Activated CD4-positive, alpha-beta T cell treated with anti-CD3 and anti-CD28 coated beads for 24 hours (primary cell): ENCODE measurements at places on chromosomes 4 and X.

DNA sequence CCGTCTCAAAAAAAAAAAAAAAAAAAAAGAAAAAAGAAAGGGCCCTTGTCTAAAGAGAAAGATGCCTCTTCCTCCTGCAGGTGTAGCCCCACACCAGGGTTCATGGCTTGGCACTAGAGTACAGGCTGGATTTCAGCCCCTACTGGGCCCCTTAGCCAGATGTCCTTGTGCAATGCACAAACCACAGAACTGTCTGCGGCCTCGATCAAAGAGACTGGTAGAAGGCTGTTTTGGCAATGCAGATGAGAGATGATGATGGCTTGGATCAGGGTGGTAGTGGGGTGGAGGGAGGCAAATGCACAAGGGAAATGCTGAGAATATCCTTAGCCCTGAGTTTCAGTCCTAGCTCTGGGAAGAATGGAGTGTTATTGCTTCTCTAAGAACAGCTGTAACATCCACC, 26.5 kb upstream of the TSR2 start:
- DNase-seq = no peak

DNA sequence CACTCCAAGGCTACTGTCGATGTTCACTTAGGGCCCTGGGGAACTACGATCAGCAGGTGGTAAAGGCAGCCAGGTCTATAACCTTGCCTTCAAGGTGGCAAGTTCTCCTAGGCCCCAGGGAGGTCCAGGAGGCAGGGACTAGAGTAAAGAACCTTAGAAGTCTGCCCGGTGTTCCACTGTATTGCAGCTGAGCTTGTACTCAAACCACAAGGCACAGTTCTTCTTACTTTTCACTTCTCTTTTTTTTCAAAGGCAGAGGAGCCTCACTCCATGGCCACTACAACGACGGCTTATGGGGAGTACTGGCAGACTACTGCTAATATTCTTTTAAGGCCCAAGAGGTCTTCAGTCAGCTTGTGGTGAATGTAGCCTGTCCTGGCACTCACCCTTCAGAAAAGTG, 78.8 kb upstream of the GPR174 start:
- DNase-seq = no peak

- DNase-seq = no peak
These were observed at the start of gene LRCH2 for GRCh38 chrX:115233497-115234455. Gene LRCH2, minus strand, starts transcription at chrX:115234096. Its CDS starts 55 bp downstream, at chrX:115234041.

GRCh38 chr4:123706973-123707372, 310.4 kb downstream of the SPRY1 start:
- no peak for DNase-seq

GRCh38 chr4:76651616-76652015, 216.6 kb downstream of the SHROOM3 start:
- no peak for DNase-seq

- DNase-seq = no peak
These were observed 677 bp downstream of the PTPN13 start for GRCh38 chr4:86594559-86595425.

GRCh38 chr4:84750260-84750959, 167.5 kb downstream of the CDS1 start:
- no peak for DNase-seq

GRCh38 chr4:23327120-23327519, 562.7 kb downstream of the PPARGC1A start:
- no peak for DNase-seq

DNA sequence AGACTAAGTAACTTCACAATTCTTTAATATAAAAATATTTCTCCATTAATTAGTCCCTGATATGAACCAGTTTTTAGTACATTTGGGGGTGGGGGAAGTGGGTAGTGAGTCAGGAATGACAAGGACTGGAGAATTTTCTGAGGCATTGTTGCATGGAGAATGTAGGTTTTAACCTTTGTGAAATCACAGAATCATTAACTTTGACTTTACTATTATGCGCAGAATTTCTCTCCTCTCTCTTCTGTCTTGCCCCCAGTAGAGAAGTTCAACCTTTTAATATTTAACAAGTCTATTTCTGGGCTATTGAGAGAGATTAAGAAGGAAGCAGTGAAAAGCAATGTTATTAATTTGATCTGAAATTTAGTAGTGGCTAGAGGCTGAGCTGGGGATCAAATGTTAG, 597.0 kb downstream of the PCDH18 start:
- no peak for DNase-seq

GRCh38 chrX:135307171-135307570, 2.1 kb upstream of the ETDC start:
- DNase-seq = no peak

- DNase-seq = no peak
These were observed 41.4 kb downstream of the GUCY2F start for GRCh38 chrX:109440475-109440874.

- DNase-seq = peak; percentile 19
These were observed 450 bp downstream of the ACSL1 start for GRCh38 chr4:184825141-184825895.

DNA sequence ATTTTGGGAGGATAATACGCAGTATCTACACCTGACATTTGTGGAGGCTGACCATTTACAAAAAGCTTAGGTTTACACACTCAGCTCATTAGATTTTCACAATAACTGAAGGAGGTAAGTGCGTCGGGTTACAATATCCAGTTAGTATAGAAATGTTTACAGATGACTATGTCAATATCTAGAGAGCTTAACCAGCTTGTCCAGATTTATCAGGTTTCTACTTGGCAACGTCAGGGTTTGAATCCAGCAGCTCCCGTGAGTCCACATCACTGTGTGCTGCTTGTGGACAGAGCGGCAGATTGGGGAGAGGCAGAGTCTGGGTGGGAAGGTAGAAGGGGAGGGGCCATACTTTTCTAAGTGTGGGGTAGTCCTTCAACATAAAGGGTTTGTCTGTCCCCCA, 28.3 kb downstream of the ARHGAP10 start:
- no peak for DNase-seq

DNA sequence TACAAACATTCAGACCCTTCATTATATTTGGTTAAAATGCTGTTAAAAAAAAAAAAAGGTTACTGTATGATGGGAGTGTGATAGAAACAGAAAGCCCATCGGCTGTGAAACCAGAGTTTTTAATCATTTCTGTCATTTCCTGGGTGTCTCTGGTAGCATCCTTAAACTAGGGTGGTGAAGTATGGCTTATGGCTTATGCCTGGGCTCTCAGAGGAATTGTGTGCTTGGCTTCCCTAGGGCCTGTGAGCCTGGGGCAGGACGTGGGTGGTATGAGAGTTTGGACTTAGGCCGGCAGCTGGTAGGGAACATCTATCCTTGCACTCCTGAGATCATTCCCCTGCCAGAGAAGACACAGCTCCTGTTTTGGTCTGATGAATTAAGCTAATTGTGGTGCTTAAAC, 52.2 kb downstream of the DCUN1D4 start:
- DNase-seq = no peak

DNA sequence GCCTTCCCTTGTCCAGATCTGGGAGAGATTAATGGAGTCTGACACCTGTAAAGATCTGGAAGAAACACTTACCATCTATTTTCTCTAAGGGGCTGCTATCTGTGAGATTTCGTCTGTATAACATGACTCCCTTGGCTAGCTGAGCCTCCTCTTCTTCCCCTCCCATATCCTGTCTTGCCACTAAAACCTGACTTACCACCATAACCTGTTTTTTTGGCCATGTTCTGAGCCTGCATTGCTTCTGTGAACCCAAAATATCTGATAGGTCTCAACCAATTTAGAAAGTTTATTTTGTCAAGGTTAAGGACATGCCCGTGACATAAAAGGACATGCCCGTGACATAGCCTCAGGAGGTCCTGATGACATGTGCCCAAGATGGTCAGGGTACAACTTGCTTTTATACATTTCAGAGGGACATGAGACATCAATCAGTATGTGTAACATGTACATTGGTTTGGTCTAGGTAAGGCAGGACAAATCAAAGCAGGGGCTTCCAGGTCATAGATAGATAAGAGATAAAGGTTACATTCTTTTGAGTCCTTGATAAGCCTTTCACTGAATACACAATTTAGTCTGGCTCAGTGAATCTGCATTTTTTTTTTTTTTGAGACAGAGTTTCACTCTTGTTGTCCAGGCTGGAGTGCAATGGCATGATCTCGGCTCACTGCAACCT, 11.4 kb downstream of the MGST2 start:
- DNase-seq = no peak

DNA sequence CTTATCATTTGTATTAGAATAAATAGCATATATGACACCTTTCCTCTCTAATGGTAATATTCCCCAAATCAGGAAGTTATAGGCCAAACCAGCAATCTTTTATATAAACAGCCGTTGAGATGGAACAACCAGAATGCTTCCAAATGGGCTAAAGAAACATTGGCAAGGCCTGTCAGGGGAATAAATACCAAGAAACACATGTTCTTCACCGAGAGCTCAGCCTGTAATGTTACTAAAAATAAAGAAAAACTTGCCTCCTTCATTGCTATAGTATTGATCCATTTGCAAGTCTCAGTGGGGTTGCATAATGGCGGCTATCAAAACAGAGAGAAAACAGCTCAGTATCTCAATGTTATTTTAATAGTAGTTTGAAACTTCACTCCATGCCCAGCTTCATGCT, 104.9 kb downstream of the FAM13A start:
- DNase-seq = no peak

GRCh38 chrX:42519666-42520231, 258.2 kb downstream of the PPP1R2C start:
- no peak for DNase-seq

- DNase-seq = no peak
These were observed 28.0 kb downstream of the NUP54 start for GRCh38 chr4:76120199-76120598.

- no peak for DNase-seq
These were observed 232.1 kb upstream of the F9 start for GRCh38 chrX:139298437-139298836.

DNA sequence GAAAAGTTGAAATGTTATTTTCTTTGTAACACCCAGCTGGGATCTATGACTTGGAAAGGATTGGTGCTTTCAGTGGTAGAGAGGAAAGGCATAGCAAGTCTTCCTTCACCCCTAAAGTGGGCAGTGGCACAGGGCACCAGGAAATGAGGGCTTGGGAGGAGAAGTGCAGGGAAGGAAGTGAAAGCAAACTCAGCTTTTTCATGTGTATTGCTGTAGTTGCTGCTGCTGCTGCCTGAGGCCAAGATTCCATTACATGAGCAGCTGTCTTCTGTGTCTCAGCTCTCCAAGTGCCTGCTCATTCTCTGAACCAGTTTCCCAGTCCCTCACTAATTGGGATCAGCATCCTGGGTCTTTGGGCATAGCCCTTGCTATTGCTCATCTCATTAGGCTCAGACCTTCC, 2.6 kb downstream of the HCCS start:
- DNase-seq = no peak

GRCh38 chr4:44145868-44146267, 302.7 kb downstream of the KCTD8 start:
- DNase-seq = no peak

- no peak for DNase-seq
These were observed 13.3 kb downstream of the UBA6 start for GRCh38 chr4:67687636-67688035.

DNA sequence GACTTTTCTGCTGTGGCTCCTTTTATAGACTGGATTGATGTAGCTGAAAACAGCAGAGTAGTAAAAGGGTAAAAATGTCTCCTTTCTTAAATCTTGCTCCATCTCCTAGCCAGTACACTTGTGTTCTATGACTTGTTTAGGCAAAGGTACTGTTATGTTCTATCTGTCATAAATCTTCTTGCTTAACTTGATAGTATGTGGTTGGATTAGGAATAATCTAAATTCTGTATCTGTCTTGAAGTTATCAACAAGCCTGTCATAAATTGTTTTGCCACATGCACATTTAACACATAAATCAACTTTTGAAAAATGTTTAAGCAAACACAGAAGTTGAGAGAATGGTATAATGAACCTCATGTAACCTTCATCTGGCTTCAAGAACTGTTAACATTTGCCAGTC, 157.0 kb downstream of the FRAS1 start:
- DNase-seq = no peak

DNA sequence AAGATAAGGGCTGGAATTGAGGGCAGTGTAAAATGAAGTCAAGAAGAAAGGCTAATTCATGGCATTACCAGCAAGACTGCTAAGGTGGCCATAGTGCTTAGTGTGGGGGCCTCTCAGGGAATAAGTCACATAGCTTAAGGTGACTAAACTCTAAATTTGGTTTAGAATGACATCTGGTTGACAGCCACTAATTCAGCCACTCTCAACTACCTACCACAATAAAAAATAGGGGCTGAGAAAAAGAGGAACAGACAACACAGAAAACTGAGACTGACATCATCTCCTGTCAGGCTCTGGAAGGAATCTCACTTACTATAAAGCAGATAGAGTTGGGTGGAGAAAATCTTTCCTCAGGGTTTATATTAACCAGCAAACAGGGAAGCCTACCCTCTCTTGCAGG, 96.9 kb downstream of the CHRDL1 start:
- no peak for DNase-seq

GRCh38 chr4:121799867-121800501, 1.1 kb upstream of the EXOSC9 start:
- DNase-seq = no peak

DNA sequence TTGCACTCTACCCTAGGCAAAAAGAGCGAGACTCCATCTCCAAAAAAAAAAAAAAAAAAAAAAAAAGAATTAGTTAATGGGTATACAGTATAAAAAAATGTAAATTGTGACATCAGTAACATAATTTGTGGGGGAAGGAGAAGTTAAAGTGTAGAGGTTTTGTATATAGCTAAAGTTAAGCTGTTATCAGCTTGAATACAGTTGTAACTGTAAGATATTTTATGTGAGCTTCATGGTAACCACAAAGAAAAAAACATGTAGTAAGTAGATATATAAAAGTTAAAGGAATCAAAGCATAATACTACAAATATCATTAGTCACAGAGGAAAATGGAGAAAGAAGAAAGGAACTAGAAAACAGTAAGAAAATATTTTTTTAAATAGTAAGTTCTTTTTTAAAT, 53.2 kb upstream of the EPGN start:
- DNase-seq = no peak

- DNase-seq = no peak
These were observed 19.1 kb downstream of the SLAIN2 start for GRCh38 chr4:48360285-48361011.

DNA sequence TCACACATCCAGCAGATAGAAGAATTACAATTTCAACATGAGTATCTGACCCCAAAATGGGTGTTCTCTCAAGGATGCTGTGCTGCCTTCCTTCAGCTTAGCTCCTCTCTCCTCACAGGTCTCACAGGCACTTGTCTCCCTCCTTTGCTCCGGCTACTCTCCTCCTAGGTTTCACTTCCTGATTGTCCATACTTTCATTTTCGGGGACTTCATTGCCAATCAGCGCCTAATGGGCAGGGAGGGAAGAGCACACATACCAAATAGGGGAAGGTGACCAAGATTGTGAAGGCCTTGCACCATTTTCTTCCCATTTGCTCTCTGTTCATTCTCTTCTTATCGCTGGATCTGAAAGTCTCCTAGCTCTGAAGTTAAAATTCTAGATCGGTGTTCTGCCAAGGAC, 125.4 kb upstream of the EOLA2 start:
- DNase-seq = no peak

GRCh38 chr4:157219711-157220370, 687 bp upstream of the GRIA2 start:
- DNase-seq = no peak

- DNase-seq = no peak
These were observed 60.9 kb downstream of the LEF1 start for GRCh38 chr4:108107729-108108382.

- DNase-seq = no peak
These were observed 160.2 kb downstream of the PALLD start for GRCh38 chr4:168656946-168657473.

GRCh38 chr4:99102634-99103033, 14.0 kb upstream of the ADH5 start:
- DNase-seq = no peak
